Stimulated activated naive CD4-positive, alpha-beta T cell (primary cell): ENCODE measurements at places on chromosomes 5 and 9.

GRCh38 chr5:72840041-72840440 lies 23.6 kb downstream of the TNPO1 start:
- DNase-seq = no peak

DNA sequence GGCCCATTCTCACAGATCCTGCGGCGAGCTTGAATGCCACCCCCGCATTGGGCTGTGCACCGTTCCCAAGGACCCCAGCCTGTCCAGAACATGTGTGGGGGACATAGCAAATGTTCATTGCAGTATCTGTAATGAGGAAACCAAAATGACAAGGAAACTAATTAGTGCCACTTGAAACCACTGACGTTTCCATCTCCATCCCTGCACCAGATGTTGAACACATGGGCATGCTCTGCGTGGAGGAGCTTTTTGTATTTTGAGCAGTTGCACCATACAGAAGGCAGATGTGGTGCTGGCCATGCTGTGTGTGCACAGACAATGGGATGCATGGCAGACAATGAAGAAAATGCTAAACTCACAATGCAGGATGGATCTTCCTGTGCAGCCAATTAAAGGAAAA lies 437.7 kb downstream of the SEMA5A start:
- no peak for DNase-seq

DNA sequence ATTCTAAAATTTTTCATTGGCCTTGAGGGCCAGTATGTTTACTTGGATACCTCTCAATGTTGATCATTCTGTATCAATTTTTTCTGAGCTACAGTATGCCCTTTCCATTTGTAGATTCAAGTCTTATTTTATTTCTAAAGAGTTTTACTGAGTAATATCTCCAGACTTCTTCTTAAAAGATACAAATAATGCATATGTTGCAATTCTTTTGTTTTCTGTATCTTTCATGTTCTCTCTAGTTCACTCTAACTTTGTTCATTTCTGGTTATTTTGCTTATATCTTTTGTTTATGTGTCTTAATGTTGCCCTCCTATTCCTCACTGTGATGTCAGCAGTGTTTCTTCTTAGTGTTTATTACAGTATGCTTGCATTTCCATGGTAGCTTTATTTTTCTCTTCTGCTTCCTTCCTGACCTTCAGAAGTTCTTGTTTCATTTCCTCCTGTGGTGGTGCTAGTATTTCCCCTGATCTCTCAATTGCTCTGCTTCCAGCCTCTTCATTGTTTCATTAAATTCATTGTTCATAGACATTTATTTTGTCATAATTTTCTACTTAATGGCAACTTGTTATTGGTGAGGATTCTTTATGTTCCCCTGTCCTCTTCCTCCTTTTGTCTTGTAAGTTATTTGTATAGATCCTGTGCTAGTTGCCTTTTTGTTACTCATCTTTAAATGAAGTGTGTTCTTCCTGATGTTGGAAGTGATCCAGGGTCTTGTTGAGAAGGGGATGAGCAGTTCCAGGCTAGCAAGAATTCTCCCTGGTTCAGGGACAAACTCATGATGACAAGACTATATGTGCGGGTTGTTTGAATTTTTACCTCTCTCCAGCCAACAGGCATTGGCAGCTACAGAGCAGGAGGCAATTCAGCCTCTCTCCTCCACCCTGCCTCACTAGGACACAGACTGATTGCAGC lies 160.8 kb downstream of the DEPDC1B start:
- DNase-seq = no peak

DNA sequence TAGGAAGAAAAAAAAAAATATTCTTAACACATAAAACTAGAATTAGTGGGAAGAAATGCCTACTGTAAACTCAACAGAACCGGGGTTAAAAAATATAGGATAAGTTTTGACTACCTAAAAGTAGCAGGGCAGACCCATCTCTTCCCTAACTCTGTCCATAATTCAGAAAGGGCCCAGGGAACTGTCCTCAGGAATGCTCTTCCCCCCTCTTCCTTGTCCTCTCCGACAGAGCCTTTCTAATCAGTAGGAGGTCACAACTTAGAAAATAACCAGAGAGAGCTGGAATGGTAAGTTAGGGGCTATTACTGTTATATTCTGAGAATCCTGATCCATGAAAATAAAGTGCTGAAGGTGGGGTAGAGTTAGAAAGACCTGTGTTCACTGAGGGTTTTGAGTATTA lies 22.2 kb downstream of the PIK3R1 start:
- DNase-seq = no peak

- DNase-seq = no peak
These were observed at the start of gene EPB41L4A for GRCh38 chr5:112419164-112419985. EPB41L4A (minus strand) TSS chr5:112419277; CDS start chr5:112419039, 238 bp downstream.

GRCh38 chr5:77869116-77869798 lies 93.1 kb upstream of the TBCA start:
- DNase-seq = no peak

DNA sequence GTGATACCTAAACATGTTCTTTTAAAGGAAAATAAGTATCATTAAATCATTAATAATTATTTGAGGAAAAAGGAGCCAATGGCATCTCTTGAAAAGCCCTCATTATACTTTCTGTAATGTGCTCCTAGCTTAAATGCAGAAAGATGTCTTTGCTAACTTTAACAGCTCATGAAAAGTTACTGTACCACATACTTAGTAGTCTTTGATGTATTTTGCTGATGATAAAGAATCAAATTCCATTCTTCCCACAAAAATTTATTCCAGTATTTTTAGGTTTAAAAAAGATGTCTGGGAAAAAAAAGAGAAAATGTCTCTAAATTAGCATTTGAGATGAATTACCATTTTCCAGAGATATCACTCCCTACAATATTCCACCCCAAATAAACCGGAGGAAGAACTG lies 112.5 kb downstream of the PPP2R2B start:
- DNase-seq = no peak

DNA sequence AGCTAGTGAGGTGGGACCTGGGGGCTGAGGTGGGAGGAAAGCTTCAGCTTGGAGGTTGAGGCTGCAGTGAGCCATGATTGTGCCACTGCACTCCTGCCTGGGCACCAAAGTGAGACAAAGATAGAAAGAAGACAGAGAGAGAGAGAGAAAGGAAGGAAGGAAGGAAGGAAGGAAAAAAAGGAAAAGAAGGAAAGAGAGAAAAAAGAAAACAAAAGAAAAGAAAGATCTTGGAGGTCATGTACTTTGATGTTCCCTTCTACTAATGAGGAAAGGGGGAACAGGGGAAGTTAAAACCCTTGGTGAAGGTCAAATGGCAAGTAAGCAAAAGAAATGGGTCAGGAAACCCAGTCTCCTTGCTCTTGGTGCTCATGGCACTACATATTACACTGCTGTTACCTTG lies 2.4 kb upstream of the RAI14 start:
- no peak for DNase-seq
